ENCODE measurements at places on chromosomes 4 and X.

DNA sequence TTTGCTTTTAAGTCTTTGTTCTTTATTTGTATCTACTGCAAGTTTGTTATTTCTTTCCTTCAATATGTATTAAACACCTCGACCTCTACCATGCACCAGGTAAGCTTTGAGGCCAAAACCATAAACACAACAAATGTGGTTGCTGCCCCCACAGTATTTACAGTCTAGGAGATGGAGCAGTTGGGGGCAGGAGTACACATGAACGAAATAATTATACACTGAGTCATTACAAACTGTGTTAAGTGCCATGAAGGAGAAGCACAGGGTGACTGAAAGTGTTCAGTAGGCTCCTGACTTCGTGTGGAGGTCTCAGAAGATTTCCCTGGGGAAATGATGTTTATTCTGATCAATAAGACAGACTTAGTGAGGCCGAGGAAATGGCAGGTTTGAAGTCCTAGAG, 30.3 kb downstream of the SLC25A43 start:
- no peak for DNase-seq

GRCh38 chr4:168318266-168318895, at the start of gene DDX60:
Gene DDX60 (minus strand): TSS chr4:168318752. CDS start chr4:168311259, 7,493 bp downstream.
- DNase-seq = peak; percentile 68

DNA sequence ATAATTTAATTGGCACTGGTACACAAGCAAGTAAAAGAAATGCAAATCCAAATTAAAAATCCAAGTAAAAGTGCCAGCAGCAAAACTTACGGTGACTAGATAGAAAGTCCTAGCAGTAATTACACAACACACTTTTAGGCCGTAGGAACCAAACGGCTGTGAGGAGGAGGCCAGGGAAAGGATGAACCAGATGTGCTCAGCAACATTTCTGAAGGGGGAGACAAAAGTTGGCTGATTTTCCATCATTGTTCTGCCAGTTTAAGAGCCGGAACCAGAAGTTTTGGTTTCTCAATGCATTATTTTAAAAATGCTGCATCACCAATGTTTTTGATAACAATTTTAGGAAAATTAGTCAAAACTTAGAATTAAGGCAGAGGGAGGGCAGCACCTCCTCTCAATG, 68.7 kb upstream of the ENPP6 start:
- no peak for DNase-seq

- no peak for DNase-seq
These were observed 16.7 kb upstream of the SUPT20HL1 start for GRCh38 chrX:24343719-24344118.

- DNase-seq = no peak
These were observed 41.9 kb downstream of the ARHGEF38 start for GRCh38 chr4:105594099-105595010.

DNA sequence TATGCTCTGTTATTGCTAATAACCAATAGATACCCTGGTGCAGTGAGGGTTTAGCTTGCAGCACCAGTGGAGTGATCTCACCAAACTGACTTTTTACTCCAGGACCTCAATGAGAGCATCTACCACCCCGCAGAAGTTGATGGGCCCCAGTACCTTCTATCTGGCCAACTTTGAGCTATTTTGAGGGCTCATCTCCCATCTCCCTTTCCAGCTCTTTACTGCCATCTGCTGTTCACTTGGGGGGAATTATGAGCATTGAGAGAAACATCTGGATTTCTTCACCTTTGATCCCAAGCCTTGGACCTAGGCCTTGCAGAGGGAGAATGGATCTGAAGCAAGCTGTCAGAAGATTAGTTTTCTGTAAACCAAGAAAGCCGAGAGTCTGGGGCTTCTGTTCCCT, 143.6 kb downstream of the TMEM164 start:
- DNase-seq = no peak

GRCh38 chr4:120785202-120785601, 137.3 kb downstream of the PRDM5 start:
- DNase-seq = no peak

DNA sequence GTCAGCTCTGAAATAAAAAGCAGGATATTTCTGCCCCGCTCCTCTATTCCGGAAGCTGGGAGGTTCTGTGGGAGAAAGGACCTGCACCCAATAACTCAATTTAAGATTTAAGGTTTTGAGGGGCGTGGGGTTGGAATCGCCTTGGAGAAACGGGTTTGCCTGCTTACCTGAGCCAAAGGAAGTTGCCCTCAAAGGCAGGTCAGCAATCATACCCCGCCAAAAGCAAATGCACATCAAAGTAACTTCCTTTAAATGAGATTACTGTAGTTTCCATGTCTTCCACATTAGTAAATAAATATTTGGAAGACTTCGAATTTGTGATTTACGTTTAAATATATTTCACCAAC, 978 bp upstream of the HS3ST1 start:
- DNase-seq = no peak

DNA sequence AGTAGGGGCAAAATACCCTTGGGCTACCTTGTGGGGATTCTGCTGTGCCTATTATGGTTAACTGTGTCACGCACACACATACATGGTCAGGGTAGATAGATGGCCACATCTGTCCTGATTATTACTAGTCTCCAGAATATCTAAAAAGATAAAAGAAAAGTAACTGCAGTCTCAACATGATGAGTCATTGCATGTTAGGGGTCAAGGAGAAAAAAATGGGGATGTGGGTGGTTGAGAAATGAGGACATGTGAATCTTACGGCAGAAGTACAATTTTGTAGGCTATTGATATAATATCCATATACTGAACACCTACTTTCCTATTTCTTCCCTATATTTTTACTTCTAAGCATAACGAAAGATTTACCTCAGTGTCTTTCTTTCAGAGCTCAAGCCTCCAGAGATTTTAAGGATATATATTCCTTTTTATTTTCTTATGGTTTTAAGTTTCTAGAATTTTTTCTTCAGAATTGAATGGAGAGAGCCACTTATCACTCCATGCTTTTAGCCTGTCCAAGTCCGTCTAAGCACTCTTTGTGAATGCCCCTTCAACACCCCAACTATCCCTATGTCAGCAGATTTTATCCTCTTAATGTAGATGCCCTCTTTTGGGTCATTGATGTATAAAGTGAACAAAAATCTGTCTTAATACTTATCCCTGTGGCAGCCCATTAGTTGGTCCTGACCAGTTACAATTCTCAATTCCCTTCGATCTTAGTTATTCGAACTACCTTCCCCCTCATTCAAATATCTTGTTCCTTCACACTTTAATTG, 642.2 kb downstream of the IQCM start:
- no peak for DNase-seq

DNA sequence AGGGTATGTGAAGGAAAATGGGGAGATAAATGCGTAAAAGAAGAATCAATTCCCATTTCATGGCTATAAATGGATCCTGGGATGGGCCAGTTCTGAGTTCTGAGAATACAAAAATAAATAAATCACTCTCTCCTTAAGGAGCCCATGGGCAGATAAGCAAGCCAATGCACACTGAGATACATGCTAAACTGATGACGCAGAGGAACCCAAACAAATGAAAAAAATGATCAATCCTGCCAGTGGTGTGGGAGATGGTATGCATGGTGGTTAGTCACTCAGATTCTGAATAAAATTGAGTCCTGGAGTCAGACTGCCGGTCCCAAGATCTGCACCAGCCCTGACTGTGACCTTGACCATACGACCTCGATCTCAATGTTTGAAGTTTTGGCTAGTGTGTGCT, 59.7 kb downstream of the NEIL3 start:
- no peak for DNase-seq

GRCh38 chrX:47489507-47490275, 6.7 kb upstream of the ZNF41 start:
- DNase-seq = no peak

DNA sequence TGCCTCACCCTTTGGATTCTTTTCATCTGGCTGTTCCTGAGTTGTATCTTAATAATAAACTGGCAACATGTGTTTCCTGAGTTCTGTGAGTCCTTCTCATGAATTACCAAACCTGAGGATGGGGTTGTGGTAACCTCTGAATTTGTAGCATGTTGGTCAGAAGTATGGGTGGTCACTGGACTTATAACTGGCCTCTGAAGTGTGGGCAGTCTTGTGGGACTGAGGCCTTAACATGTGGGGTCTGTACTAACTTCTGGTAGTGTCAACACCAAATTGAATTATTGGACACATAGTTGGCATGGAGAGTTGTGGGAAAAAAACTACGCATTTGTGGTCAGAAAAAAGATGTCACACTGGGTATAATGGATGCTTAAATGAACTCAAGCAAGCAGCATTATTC, 45.0 kb upstream of the TNIP3 start:
- no peak for DNase-seq

DNA sequence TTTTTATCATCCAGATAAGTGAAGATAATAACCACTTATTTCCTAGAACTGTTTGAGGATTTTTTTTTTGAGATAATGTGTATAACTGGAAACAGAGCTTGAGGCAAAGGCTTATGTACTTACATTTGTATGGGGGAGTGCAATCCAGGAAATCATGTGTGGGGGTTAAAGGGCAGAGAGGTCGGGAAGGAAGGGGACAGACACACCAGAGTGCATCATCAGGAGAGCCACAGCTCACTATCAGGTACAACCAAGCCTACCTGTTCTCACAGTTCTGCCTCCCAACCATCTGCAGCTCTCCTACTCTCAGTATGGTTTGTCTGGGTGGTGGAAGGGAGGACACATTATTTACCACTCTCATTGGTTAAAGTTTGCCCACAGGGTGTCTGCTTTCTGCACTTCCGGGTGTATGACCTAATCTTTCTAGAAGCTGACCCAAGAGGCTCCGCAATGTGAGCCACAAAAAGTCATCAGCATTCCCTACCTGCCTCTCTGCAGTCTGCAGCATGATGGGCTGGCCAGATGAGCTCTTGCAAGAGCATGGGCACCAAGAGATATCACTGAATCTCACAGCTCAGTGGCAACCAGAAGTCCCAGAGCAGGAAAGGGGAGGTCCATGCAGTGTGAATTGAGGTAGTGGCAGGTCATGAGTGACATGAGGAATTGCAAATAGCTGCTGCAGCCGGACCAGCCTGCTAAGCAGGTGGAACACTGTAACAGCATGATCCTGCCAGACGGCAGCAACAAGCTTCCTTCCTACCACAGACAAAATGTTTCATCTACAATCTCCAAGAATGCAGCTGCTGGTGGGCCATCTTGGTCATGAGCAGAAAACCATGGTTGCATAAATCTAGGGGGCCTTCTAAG, 36.9 kb upstream of the SPRY1 start:
- no peak for DNase-seq

GRCh38 chrX:150084496-150085229, 146.4 kb upstream of the EOLA2 start:
- no peak for DNase-seq

GRCh38 chr4:152408514-152409327, 127.2 kb downstream of the FBXW7 start:
- no peak for DNase-seq

DNA sequence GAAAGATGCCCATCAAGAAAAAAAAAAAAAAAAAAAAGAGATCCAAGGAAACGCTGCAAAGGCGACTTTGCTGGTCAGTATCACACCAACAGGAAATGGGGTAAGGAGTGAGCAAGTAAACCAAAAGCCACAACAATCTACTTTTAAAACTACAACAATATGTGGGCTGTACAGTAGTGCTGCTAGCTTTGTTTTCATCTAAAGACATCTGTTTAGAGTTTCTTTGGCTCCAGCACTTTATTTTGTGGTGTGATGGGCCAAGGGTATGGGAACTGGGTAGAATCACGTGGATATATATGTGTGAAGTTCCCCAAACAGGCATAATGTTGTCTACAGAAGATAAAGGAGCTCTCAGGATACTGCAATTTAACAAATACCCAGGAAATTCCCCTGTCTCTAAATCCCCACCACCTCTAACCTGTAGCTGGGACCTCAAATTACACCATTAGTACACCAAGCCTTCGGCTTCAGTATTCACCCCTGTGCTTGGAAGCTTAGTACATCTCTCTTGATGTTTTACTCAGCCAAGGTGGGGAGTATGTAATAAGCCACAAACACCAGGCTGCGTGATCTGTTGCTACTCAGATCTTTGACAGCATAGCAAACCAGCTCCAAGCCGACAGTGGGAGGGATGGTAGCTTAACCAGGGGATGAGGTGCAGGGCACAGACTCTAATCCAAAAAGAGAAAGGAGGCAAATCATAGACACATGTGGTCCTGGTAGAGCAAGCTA, 207.9 kb downstream of the HS6ST2 start:
- DNase-seq = no peak

DNA sequence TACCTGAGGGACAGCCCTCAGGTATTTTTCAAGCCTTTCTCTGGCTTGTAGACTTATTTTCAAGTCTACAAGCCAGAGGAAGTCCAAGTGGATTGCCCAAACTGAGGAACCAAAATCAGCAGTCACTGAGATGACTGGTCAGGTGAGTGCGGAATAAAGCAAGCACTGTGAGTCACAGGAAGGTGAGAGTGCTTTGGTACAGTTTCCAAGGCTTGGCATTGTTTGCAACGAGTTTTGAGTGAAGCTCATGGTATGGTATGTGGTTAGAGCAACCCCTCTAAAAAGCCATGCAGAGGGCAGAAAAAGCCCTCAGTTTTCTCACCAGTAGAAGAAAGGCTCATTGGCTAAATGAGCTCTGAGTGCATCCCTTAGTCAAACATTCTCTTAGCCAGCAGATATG, 112.8 kb upstream of the EOLA2 start:
- no peak for DNase-seq

DNA sequence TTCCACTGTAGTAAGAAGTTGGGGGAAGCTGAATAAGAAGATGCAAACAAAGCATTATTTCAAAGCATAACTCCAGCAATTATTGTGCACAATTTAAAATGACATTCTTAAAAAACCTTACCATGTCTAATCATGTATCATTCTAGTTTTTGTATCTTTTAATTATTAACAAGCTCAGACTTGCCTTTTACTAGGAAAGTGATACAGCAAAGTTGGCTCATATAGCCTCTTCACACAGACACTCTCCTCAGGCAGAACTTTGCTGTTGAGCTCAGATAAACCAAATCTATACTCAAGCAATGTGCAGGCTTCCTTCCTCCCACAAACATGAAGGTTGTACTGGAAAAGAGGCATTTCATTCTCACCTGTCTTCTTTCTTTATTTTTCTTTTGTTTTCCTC, 358.7 kb upstream of the EMCN start:
- DNase-seq = no peak

DNA sequence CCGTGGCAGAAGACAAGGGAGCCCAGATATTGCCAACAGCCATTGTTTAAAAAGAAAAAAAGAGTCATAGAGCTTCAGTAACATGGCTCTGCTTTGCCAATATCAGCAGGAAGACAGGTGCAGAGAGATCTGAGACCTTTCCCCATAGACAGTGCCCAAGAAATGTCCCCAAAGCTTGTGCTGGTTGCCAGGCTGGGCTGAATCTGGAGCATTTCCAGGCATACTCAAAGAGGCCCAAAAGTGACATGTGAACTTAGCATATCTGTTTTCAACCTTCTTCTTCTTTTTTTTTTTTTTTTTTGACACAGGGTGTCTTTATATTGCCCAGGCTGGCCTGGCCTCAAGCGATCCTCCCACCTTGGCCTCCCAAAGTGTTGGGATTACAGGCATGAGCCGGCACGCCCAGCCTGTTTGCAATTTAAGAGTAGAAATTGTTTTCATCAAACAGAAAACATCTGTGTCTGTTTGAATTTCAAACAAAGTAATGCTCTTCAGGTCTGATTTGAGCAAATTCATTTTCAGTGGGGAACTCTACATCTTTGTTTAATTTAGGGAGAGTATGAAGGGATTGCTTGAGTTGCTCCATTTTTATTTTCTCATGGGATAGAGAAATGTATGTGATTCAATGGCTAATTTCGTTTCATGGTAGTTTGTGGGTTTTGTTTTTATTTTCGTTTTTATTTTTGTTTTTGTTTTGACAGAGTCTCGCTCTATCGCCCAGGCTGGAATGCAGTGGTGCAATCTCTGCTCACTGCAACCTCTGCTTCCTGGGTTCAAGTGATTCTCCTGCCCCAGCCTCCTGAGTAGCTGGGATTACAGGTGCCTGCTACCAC, 56.6 kb upstream of the RBM47 start:
- DNase-seq = no peak

All from effector CD8-positive, alpha-beta T cell (primary cell).